ENCODE measurements at places on chromosomes 3 and 15. TPM values are rescaled to one million over a fixed set of nuclear protein-coding genes. Genes with fewer than 3 reads are reported as not detected.

Gene ATP13A5
- total RNA-seq, result 0.05 TPM

Gene ITIH4
- 4.5 TPM for total RNA-seq

Gene PLCH1
- 29.3 TPM for total RNA-seq

Gene MCTP2
- total RNA-seq, result 9.3 TPM

Gene TRIM59
- total RNA-seq, result 23.0 TPM

Gene NMB
- total RNA-seq, result 5.8 TPM

Gene LRTM1
- 0.47 TPM for total RNA-seq

Gene ARHGAP31
- 8.2 TPM for total RNA-seq

Gene TF
- 1.9 TPM for total RNA-seq

Gene ZPLD1
- total RNA-seq, result 0.09 TPM

Gene ALS2CL
- total RNA-seq, result 4.3 TPM

Gene TLR9
- 0.66 TPM for total RNA-seq

Gene RNF123
- 12.3 TPM for total RNA-seq

Gene SI
- 0.05 TPM for total RNA-seq

Gene SLC6A11
- total RNA-seq, result 0.05 TPM

Gene U2SURP
- total RNA-seq, result 107 TPM

Gene NR1I2
- 0.14 TPM for total RNA-seq

Gene ANKUB1
- total RNA-seq, result not detected

Gene GOLGA8T
- 0.19 TPM for total RNA-seq

Gene CPN2
- total RNA-seq, result 0.05 TPM

Gene CA12
- total RNA-seq, result 0.09 TPM

Gene CHL1
- total RNA-seq, result 0.66 TPM

Gene BCL6
- 26.8 TPM for total RNA-seq

Gene RBPMS2
- 0.19 TPM for total RNA-seq

Gene PPP1R14D
- 0.14 TPM for total RNA-seq

Gene GCNT3
- 1.1 TPM for total RNA-seq

Gene RBP2
- total RNA-seq, result 0.09 TPM

Gene IQCH
- total RNA-seq, result 1.8 TPM

Gene ZBTB20
- total RNA-seq, result 8.9 TPM

Gene HIGD2B
- total RNA-seq, result 0.09 TPM

Gene MLF1
- 2.5 TPM for total RNA-seq

Gene THRB
- 2.2 TPM for total RNA-seq

Gene GOLGA6L4
- total RNA-seq, result 0.28 TPM

Gene CCR3
- total RNA-seq, result 0.33 TPM

Gene CFAP100
- total RNA-seq, result not detected

Gene MDFIC2
- not detected for total RNA-seq

Gene FBXO40
- total RNA-seq, result under 0.01 TPM

Gene CHDH
- 0.38 TPM for total RNA-seq

Gene CPNE4
- total RNA-seq, result 0.33 TPM

Gene TKT
- 179 TPM for total RNA-seq

Gene HCN4
- total RNA-seq, result 0.05 TPM

Gene DBR1
- 16.4 TPM for total RNA-seq

Gene SLC22A14
- 0.05 TPM for total RNA-seq

Gene TMEM207
- not detected for total RNA-seq

Gene GP9
- total RNA-seq, result 0.14 TPM

Gene LEKR1
- total RNA-seq, result 1.7 TPM

Gene BFSP2
- 3.6 TPM for total RNA-seq

Gene IL5RA
- total RNA-seq, result 0.85 TPM

Gene IL17RD
- 0.61 TPM for total RNA-seq

Gene UPK1B
- 0.52 TPM for total RNA-seq

Gene PRR23A
- total RNA-seq, result not detected

Gene EFHB
- 0.94 TPM for total RNA-seq

Gene DNAH1
- total RNA-seq, result 3.3 TPM

Gene NEIL1
- total RNA-seq, result 30.8 TPM

Measured in thymus (tissue), 14 donors.